Stimulated activated CD8-positive, alpha-beta memory T cell treated with anti-CD3 and anti-CD28 coated beads, Interleukin-4, amount 100 ng/mL, for 4 hours (primary cell): ENCODE measurements at places on chromosomes 7 and 10.

DNA sequence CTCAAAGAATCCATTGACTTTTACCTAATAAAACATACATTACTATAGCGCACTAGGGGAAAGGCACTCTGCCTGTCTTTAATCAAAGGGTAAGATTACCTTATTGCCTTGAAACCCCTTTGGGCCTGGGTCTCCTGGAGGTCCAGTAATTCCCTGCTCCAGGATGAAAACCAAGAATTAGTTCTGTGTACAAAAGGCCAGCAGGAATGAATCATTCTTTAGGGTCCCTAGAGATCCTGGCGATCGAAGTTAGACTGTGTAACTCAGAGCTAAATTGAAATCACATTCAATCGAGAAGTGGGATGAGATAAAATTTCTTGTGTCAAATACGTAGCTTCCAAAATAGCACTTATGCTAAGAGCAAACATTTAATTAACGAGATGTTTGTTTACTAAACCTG is 29.8 kb downstream of the COL28A1 start:
- no peak for DNase-seq

- DNase-seq, result no peak
These were observed 7.3 kb downstream of the FSCN3 start for GRCh38 chr7:127600885-127601284.

DNA sequence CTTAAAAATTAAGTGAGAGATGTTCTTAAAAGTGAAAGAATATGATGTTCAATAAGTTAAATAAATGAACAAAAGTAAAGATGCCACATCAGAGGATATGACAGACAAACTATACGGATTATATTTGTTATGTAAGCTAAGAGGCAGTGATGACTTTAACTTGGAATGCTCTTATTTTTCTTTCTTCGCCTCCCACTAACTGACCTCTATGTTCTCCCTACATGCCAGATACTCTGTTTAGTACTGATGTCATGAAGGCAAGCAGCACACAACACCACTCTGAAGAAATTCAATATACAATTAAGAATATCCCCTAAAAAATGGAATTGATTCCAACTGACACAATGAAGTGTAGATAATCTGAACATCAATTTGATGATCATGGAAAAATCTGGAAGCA is 223.4 kb downstream of the DOCK4 start:
- no peak for DNase-seq

DNA sequence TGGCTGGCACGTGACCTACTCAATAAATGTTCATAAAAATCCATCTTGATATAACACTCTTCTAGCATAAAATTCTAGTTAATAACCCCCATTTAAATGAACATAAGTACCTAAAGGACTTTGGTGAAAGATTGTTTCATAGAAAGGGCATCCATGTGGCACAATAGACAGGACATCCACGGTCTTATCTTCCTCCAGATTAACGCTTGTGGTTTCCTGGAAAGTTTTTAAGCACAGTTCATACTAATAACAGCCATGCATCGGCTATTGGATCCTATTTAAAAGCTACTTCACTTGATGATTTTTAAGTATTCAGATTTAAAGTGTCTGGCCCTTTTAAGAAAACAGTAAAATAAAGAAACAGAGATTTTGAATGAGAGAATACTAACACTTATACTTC is 288.3 kb downstream of the AHR start:
- DNase-seq, result no peak

- no peak for DNase-seq
These were observed 380.8 kb upstream of the LRGUK start for GRCh38 chr7:133746305-133746704.

- no peak for DNase-seq
These were observed 66.9 kb downstream of the GLRX3 start for GRCh38 chr10:130202984-130203621.

DNA sequence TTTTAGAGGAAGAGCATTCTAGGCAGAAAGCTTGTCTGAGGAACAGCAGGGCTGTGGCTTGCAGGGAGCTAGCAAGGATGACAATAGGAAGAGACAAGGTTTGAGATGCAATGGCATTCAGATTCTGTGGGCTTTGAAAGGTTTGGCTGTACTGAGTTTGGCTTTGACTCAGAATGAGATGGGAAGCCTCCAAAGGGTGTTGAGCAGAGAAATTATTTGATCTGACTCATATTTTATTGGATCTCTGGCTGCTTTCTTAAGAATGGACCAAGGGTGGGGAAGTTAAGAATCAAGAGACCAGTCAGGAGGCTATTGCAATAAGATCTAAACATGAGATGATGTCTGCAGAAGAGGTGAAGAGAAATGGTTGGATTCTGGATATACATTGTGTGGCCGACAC is 273.2 kb downstream of the CDK14 start:
- no peak for DNase-seq

GRCh38 chr10:68330852-68331454 is 911 bp upstream of the HNRNPH3 start:
- DNase-seq, result no peak

DNA sequence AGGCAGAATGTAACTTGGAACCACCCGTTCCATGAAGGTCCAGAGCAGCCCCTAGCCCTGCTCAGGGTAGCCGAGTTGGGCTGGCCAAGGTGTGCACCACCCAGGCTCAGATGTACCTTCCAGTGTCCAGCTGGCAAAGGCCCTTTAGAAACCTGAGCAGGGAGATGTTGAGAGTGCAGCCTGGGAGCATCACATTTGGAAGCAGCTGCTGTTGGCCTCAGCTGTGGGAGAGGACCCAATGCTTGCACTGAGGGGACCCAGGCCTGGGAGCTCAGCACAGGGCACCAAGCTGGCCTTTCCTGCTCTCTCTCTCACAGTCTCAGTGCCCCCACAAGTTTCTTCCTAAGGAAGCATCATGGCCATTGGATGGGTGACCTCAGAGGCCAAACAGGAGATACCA is 33.5 kb downstream of the ANXA8 start:
- DNase-seq, result no peak

- DNase-seq, result no peak
These were observed 28.1 kb upstream of the HERPUD2 start for GRCh38 chr7:35723011-35723410.

DNA sequence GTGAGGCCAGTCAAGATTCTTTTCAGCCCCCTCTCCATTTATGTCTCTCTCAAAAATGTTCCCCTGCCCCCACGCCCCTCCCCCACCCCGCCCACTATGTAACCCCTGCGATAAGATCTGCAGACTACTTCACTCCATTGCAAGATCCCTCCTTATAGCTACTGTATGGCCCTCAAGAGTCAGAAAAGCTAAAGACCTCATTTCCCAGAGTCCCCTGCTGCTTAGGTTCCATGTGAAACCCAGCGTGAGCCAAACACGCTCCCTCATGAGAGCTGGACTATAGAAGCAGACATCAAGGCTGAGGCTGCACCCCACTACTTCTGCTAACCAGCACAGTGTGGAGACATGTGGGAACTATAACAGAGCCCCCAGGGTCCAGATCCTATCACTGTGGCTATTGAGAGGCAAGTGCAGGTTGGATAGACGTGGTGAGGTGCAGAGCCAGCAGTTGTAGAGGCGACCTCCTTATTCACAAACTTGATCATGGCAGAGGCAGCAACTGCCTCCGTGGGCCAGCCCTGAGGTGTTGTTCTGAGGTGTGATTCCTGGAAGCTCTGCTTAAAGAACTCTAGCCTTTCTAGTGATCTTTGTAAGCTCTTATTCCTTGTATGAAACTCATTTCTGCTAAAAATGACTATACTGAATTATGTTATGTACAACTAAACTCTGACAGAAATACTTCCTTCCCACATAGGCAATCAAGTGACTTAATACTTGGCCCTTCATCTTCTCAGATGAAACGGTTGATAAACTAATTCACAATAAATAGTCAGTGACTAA is 117.0 kb upstream of the ARID5B start:
- DNase-seq, result no peak

DNA sequence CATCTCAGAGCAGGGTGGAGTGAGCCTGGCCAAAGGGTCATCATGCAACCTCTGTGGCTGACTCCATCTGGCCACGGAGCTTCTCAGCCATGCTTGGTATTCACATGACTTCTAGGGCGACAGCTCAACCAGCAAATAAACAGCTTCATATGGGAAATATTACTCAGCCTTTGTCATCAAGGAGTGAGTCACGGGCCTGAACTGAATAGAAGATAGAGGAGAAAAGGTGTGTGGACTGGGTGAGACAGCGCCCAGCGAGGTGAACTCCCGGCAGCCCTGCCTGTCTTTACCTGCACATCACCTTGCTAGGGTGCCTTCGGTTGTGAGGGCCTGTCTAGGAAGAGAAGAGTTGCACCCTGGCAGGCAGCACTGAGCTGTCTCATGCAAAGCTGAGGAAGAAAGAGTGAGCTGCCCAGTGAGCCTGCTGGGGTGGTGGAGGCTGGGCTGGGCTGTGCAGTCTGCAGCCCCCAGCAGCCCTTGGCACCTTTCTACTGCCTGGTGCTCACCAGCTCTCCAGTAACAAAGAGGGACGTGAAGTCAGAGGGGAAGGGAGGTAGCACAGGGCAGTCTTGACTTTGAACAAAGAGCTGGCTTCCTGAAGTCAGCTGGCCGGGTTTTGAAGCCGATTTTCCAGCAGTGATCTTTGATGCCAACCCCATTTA is 114.2 kb downstream of the EGFR start:
- no peak for DNase-seq

DNA sequence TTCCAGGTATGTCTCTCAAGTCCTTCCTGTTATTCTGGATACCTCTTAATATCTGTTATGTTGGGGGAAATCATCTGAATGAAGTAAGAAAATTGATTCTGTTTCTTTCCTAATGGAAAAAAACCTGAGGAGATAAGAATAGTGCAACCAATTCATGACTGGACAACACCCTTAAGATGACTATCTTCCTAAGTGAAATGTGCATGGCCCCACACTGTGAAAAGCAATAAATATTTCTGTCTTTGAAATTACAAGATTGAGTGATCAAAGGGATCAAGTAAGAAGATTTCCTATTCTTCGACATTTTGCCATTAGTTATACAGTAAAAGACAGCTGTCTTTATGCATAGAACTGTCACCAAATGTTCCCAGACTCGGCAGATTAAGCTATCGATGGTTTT is 73.9 kb downstream of the CHCHD3 start:
- no peak for DNase-seq

DNA sequence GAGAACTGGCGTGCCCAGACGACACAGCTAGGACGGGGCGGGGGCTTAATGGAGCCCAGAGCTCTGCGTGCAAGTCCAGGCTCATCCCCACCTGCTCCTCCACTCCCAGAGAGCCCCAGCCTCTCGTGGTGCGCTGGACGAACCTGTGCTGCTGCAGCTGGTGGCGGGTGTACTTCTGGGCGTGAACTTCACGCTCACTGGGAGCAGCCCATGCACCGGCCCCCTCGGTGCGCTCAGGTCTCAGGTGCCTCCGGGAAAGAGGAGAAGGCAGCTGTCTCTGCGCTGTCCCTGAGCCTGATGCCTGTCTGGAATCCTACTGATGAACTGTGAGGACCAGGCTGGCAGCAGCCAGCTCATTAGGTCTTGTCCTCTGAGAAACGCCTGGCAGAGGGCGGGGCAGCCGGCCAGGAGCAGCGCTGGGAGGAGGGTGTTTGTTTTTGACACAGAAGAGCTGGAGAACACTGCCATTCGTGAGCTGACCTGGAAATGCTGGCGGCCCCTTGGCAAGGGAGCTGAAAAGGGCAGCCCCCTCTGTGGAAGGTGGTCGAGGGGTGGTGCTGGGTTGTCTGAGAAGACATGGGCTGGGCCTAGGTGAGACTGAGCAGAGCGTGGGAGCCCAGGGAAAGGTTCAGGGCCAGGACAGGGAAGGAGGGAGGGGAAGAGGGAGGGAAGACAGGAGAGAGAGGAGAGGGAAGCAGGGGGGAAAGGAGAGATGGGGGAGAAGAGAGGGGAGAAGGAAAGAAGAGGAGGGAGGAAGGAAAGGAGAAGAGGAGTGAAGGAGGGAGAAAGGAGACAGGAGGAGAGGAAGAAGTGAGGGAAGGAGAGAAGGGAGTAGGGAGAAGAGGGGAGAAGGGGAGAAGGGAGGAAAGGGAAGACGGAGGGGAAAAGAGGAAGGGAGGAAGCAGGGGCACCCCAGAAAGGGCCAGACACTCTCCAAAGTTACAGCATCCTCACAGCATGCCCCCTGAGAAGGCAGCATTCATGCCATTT is 53.5 kb upstream of the TNS3 start:
- no peak for DNase-seq

- no peak for DNase-seq
These were observed 49.1 kb downstream of the STRA8 start for GRCh38 chr7:135282561-135283254.

- DNase-seq, result no peak
These were observed 43.5 kb downstream of the NUP205 start for GRCh38 chr7:135601182-135601581.

DNA sequence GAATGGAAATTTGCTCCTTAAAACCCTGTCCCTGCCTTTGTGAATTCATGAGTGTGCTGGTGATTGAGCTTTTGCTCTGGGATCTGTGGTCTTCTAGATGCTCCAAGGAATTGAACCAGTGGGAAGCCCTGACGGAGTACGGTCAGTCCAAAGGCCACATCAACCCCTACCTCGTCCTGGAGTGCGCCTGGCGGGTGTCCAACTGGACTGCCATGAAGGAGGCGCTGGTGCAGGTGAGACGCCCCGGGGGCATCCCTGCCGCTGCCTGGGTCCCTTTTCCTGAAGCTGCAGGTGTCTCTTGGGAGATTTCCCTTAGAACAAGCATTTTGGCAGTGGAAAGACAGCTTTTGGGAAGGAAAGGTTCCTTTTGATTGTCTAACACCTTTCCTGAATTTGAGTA is 100.3 kb downstream of the TRRAP start:
- DNase-seq, result no peak

DNA sequence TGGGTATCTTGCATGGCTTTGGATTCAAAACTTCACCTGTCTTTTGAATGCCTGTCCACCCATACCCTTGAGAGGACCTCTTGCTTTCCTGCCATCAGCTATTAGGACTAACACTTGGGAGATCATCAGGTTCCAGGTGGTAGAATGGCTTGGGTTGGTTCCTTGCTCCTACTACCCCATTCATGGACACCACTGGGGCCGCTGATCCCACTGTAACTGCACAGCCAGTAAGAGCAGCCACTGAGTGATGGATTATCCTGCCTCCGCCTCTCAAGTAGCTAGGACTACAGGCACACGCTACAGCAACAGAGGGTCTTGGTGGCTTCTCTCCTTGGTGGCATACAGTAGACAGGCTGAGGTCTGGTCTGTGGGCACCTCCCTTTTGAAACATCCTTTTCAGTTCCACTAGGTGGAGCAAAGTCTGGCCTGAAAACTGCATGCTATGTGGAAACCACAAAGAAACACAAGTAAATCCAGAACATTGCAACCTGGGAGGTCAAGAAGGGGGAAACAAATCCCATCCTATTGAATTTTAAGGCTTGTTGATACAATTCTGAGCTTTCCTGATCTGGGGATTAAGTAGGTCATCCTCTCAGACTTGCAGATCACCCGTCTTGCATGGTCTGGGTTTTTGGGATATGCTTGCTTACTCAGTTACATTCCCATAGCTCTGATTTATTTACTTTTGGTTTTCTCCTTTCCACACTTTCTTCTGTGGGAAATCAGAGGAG is 9.4 kb downstream of the WBP1L start:
- no peak for DNase-seq

DNA sequence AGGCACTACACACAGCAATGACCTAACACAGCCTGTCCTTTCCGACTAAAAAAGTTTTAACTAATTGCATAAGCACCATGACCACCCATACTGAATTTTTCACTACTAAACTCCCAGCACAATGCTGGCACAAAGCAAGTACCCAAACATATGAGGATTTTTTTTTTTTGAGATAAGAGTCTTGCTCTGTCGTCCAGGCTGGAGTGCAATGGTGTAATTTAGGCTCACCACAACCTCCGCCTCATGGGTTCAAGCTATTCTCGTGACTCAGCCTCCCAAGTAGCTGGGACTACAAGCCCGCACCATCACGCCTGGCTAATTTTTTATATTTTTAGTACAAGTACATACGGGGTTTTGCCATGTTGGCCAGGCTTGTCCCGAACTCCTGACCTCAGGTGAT is 5.1 kb downstream of the UBE2H start:
- no peak for DNase-seq

GRCh38 chr7:150895809-150896208 is 43.5 kb downstream of the AOC1 start:
- no peak for DNase-seq
